ENCODE measurements at places on chromosomes 5 and 9.

- no peak for DNase-seq
Measured at GRCh38 chr9:70753311-70753710, 338.9 kb upstream of the KLF9 start.

- DNase-seq: no peak
Measured at GRCh38 chr5:17077440-17078233, 139.8 kb upstream of the BASP1 start.

DNA sequence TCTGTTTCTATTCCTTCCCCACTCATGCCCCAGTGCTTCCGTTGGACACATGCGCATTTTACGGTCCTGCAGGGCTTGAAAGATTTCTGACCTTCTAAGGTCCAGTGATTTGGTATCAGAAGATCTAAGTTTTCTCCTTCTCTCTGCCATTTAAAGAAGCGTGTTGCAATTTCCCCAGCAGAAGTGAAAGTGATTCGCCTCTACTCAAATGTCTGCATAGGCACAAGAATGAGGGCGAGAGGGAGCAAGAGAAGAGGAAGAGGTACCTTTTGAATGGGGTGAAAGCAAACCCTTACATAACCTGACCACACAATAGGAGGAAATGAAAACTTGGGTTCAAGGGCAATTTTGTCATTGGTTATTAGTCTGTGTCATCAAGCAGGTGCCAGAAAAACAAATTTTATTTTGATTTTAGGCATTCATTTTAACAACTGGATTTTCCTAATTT, 31.7 kb upstream of the NR3C1 start:
- peak; percentile 34 for DNase-seq

GRCh38 chr5:178349075-178349511, 116.5 kb upstream of the PHYKPL start:
- DNase-seq: no peak

GRCh38 chr9:89442981-89443814, 54.7 kb downstream of the SEMA4D start:
- DNase-seq: no peak

- no peak for DNase-seq
Measured at GRCh38 chr9:78994471-78994870, 577.3 kb upstream of the TLE4 start.

- no peak for DNase-seq
Measured at GRCh38 chr9:17588395-17588794, 9.5 kb downstream of the SH3GL2 start.

GRCh38 chr9:21031091-21031807, at the start of gene HACD4:
HACD4 (minus strand) TSS chr9:21031640; CDS start chr9:21031590, 50 bp downstream.
- peak; percentile 51 for DNase-seq

- DNase-seq: no peak
Measured at GRCh38 chr5:180118391-180118791, 46.8 kb upstream of the RNF130 start.

GRCh38 chr5:149921597-149921996, 23.0 kb downstream of the PDE6A start:
- DNase-seq: no peak

- no peak for DNase-seq
Measured at GRCh38 chr5:131605086-131605485, 29.9 kb downstream of the RAPGEF6 start.

DNA sequence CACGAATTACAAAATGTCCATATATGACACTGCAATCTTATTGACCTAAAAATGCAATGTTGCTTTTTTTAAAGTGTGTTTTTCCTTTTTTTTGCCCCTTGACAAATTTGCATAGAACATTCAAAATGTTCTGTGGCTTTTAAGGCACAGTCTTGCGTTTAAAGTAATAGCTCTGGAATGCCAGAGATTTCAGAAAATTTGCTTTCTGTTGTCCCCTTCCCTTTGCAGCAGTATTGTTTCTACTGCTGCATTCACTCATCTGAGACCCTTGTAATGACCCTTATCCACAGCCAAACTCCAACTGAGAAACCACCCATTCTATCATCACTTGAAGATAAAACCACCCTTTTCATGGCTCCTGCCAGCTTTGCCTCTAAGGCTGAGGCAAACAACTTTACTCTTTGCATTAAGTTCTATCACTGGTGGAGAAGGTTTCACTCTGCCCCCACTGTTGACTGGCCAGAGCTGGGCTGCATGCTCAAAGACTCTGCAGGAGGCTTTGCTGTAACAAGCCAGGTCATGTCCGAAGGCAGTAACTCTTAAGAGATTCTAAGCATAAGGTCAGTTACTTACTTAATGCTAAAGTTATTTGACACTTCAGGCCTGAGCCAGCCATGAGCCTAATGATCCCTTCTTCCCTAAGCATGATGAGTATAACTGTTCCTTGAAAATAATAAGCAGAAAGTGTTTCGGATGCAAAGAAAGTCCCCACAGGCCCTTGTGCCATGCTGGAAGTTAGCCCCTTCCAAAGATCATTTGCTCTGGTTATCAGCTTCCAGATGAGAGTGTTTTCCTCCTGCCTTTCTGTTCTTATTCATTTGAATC, 101.9 kb downstream of the CD180 start:
- DNase-seq: no peak

GRCh38 chr9:112839331-112839730, 51.3 kb downstream of the SLC46A2 start:
- DNase-seq: no peak

All from activated CD4-positive, alpha-beta T cell treated with anti-CD3 and anti-CD28 coated beads for 4 hours (primary cell).